Left cardiac atrium (tissue), 4 donors: ENCODE measurements at places on chromosomes 7 and 10. TPM values are rescaled to one million over a fixed set of nuclear protein-coding genes. Genes with fewer than 3 reads are reported as not detected.

DNA sequence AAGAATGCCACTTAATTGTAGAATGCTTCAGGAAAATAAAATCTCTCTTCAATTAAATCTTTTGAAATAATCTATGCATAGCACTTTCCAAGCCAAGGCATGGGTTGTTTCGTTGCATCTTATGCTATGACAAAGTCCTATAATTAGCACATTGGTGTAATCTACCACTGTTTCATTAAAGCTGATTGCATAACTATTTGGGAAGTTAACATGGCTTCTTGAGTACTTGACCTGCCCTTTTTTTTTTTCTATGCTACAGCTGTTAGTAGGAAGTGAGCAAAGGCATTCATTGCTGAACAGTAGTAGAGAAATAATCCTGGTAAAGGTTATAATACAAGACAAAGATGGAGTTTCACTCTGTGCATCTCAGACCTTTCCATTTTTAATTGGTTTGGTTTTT, 557.2 kb upstream of the CELF2 start:
- no peak for DNase-seq

DNA sequence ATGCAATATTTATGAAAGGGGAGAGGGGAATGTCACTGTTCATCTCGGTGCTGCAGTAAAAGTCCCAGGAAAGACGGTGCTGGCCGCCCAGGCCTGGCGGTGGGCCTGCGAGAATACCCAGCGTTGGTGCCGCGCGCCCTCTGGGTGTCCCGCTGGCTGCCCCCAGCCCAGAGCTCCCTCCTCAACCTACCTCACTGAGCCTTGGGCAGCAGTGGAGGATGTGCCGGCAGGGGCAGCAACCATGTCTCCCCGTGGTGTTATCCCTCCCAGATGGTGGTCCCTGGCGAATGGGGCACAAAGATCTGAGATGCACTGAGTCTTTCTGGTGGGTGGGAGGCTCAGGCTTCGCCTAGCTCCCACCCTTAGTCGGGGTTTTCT, 9.5 kb upstream of the TLX1 start:
- DNase-seq, result no peak

- no peak for DNase-seq
These were observed 171.2 kb downstream of the ELMO1 start for GRCh38 chr7:37277513-37277912.

The CPA1 gene
- 0.29 TPM for total RNA-seq
